ENCODE measurements at places on chromosomes 7 and 10. TPM values are rescaled to one million over a fixed set of nuclear protein-coding genes. Genes with fewer than 3 reads are reported as not detected.
A peak's percentile ranks its signal among the peaks of the same experiment; 100 is the strongest.

- ATAC-seq: no peak
Measured at GRCh38 chr10:110279407-110279986, 25.2 kb downstream of the SMNDC1 start.

DNA sequence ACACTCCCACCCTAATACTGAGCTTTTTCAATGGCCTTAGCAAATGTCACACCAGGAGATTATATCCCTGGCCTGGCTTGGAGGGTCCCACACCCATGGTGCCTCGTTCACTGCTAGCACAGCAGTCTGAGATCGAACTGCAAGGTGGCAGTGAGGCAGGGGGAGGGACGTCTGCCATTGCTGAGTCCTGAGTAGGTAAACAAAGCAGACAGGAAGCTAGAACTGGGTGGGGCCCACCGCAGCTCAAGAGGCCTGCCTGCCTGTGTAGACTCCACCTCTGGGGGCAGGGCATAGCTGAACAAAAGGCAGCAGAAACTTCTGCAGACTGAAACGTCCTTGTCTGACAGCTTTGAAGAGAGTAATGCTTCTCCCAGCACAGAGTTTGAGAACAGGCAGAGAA, 338.9 kb upstream of the MBL2 start:
- ATAC-seq: no peak

The ZMYND11 gene
- total RNA-seq: 33.3 TPM

DNA sequence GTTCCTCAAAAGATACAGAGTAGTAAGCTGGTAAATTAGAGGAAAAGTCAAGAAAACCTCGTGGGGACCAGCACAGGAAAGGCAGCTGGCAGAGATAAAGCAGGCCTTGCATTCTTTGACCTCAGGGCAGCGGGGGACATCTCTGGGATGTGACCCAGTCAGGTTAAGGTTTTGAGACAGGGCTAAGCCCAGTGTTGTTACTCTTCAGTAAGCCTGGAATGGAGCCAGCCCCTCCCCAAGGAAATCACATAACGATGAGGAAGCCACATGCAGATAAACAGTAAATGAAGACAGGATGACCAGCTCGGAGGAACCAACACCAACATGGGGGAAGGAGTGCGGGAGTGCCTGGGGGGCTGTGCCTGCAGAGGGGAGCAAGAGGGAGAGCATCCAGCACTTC, 99.6 kb downstream of the JAZF1 start:
- ATAC-seq: no peak

GRCh38 chr10:24382979-24383663, 174.2 kb downstream of the KIAA1217 start:
- no peak for ATAC-seq

The POM121C gene
- total RNA-seq: 10.8 TPM

GRCh38 chr10:72889391-72889831, 4.1 kb upstream of the OIT3 start:
- no peak for ATAC-seq

DNA sequence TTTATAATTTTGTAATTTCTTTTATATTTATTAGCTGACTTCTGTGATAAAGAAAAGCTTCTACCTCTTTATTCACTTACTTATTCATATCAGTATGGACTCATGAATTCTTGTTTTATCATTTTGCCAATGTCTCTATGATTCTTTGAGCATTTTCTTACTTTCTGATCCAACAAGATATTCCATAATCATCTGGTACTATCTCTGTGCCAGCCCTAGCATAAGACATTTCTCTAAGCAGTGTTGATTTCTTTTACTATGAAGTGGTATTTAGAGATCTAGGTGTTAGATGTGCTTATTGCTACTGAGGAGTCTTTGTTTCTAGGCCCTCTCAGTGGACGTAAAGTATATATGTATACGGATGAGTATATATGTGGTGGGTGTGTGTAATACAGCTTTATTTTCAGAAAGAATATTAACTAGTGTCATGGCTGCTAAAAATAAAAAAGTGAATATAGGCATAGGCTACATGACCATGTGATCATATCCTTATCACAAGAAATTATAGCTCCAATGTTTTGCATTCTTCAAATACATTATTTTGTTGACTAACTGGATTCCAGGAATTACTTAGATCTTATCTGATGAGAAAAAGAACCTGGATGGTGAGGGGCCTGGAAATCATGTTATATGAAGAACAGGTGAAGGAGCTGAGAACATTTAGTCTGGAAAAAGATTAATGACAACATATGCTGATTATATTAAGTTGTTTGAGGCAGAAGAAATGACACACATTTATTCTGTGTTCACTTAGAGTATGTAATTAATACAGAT, 13.1 kb downstream of the PHTF2 start:
- ATAC-seq: no peak

GRCh38 chr10:30751678-30752331, 122.3 kb upstream of the LYZL2 start:
- ATAC-seq: peak; percentile 81

The STK17A gene
- 15.1 TPM for total RNA-seq

The OGDHL gene
- 1.9 TPM for total RNA-seq

DNA sequence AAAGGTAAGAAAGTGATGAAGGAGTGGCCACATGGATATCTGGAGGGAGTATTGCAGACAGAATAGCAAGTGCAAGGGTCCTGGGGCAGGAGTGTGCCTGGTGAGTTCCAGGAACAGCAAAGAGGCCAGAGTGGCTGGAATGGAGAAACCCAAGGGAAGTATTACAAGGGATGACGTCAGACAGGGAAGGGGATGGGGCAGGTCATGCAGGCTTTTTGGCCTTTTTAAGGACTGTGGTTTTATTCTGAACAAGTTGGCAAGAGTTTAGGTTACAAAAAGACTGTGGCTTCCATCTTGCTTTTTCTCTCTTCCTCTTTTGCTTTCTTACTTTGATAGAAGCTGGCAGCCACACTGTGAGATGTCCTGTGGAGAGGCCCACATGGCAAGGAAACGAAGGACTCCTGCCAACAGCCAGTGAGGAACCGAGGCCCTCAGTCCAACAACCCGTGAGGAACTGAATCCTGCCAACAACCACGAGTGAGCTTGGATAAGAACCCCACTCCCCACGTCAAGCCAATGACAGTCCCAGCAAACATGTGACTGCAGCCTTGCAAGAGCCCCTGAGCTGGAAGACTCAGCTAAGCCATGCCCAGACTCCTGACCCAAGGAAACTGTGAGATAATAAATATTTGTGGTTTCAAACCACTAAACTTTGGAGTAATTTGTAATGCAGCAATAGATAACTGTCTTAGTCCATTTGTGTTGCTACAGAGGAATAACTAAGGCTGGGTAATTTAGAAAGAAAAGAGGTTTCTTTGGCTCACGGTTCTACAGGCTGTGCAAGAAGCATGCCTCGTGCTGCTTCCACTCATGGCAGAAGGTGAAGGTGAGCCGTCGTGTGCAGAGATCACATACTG, 19.8 kb upstream of the KDM7A start:
- no peak for ATAC-seq

The SEMA3D gene
- total RNA-seq: 7.6 TPM

GRCh38 chr10:69988094-69988493, 64.6 kb upstream of the MACROH2A2 start:
- ATAC-seq: no peak

- no peak for ATAC-seq
Measured at GRCh38 chr7:40311307-40311706, 176.5 kb downstream of the SUGCT start.

DNA sequence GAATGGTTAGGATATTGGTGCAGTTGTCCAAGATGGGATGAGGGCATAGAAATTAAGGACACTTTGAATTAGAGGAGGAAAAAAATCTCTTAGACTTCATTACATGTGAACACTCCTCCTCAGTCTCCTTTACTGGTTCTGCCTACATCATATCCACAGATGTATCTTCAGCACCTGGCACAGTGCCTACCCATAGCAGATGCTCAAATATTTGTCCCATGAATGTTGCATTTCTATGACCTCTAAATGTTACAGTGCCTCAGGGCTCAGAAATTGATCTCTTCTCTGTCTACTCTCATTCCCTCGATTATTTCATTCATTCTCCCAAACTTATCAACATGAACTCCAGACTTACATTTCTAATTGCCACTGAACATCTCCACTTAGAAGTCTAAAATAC, 17.1 kb downstream of the CNNM1 start:
- ATAC-seq: peak; percentile 53

The CFAP46 gene
- total RNA-seq: 2.7 TPM

The FAM237B gene
- 0.09 TPM for total RNA-seq

The IRF5 gene
- total RNA-seq: 0.21 TPM

DNA sequence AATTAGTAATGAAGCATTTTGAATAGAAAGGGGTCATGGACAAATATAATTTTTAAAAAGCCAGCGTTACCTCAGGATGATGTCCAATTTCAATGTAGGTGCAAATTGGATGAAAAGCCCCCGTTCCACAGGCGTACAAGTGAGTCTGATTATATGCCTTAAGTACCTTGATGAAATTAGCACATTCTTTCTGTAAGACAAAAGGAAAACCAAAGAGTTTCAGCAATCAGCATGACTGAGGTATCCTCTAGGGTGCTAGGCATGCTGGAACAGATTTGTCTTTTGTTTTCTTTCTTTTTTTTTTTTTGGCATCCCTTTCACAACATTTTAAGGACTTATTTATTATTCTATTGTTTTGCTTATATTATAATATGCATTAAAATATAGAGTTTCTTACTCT, 84.2 kb downstream of the SEMA3A start:
- ATAC-seq: no peak

DNA sequence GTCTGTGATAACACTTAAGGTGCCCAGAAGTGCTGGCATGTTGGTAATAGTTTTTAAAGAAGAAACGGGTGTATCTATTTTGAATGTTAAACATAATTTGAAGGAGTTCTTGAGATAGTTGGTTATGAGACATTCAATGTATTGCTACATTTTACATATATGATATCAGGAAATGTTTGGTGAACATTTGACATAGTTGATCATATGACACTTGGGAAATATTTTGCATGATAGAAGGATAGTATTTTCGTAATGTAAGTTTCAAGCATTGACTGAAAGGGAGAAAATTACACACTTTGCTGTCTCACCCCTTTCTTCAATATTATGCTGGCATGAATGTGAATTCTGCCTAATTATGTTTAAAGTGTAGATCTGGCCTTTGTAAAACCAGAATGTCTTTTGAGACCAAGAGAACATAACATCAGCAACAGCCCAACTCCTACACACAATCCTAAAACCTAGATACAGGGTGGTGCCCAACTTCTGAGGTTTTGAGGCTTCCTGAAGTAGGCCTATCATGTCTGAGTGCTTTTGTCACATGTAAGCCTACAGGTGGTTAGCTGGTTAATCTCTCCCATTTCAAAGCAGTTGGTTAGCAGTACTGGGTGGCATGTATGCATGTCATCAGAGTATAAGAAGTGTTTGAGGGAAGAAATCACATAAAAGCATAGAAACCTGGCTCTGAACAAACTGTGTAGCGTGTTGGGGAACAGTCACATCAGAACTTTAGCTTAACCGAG, 2.1 kb downstream of the ADD3 start:
- ATAC-seq: no peak

DNA sequence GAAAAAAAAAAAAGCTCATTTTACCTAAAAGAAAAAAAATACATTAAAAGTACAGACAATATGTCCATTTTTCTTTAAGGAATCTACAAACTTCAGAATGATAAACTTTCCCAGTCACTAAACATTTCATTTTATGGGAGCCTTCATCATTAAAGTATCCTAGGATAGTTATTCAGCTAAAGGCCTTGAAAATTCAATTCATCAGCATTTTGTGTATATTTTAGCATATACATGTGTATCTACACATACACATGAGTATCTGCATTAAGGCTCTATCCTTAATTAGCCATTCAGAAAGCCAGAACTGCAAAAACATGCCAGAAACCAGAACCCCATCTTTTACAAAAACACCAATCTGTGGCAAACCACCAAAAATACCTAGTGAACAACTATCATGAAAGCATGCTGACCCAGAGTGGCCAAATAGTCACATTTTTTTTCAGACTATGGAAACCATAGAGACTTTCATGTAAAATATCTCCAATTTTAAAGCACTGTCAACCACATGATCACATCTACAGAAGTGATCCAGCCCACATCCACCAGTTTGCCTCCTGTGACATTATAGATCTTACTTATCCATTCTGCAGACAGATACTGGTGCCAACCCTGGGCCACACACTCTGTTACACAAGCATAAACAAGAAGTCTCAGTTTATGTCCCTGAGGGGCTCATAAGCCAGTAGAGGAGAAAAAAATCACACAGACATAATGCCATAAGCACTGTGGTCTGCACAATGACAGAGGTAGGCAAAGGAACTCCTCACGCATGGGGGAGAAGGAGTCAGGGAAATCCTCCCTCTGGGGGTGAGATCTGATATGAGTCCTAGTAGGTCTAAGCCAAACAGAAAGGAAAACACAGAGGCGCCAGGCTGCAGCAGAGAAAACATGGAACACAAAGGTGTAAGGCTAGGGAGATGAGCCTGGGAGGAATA, 79.2 kb downstream of the SRPK2 start:
- no peak for ATAC-seq

GRCh38 chr10:78844960-78845607, 223.7 kb upstream of the ZMIZ1 start:
- peak; percentile 67 for ATAC-seq

GRCh38 chr10:97075961-97076525, 109.7 kb downstream of the SLIT1 start:
- no peak for ATAC-seq

GRCh38 chr7:128454808-128455542, 703 bp upstream of the HILPDA start:
- ATAC-seq: peak; percentile 6

The ABCB1 gene
- 0.75 TPM for total RNA-seq

- ATAC-seq: no peak
Measured at GRCh38 chr10:12592967-12593366, 243.6 kb downstream of the CAMK1D start.

The GIMAP7 gene
- total RNA-seq: not detected

The CTBP2 gene
- total RNA-seq: 38.3 TPM

- ATAC-seq: no peak
Measured at GRCh38 chr10:84397735-84398144, 69.4 kb downstream of the CCSER2 start.

DNA sequence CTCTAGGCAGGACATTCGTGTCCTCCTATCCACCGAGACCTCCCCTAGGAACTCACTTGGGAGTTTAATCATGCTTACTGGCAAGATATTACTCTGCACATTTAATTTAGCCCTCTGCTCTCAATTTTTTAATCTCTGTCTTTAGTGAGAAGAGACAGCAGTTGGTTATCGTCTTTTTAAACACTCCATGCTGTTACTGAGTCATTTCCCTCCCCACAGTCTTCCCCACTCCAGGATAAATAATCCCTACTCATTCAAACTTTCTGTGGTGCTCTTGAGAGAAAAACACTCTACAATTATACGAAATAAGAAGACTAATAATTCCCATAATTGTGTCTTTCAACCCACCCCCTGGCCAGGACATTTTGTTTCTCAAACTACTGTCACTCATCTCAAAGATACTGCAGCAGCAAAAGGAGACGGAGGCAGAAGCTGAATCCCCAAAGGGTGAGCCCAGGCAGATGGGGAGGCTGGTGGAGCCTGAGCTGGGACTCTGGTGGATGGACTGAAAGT, 84.2 kb downstream of the ANK3 start:
- peak; percentile 55 for ATAC-seq

DNA sequence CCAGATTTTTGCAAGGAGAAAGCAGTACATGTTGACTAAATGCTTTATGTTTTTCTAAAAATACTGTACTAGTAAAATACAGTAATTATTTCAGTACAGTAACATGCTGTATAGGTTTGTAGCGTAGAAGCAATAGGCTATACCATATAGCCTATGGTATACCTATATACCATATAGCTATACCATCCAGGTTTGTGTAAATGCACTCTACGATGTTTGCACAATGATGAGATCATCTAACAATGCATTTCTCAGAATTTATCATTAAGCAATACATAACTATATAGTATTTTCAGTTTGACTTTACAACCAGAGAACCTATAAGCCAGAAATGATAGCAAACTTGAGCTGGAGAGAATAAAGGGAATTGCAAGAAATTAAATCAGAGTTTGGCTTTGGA, 109.7 kb upstream of the DNAJB12 start:
- no peak for ATAC-seq
